ENCODE measurements at places on chromosomes 11 and 22.

DNA sequence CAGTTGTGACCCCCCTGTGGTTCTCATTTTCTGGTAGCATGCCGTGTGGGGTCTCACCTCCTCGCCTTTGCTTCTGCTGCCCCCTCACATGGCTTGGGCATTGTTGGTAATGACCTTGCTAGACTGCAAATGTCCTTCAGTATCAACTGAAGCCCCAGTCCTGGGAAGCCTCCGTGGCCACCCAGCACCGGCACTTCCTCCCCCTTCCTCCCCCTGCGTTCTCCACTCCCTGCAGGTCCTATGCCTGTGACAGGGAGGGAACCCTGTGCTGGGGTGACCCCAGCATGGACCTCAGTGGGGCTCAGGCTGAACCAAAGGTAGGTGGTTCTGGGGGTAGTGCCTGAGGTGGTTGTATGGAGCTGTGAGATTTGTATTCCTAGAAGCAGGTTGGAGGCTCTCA lies 5.9 kb downstream of the ST3GAL4 start:
- DNase-seq = no peak

DNA sequence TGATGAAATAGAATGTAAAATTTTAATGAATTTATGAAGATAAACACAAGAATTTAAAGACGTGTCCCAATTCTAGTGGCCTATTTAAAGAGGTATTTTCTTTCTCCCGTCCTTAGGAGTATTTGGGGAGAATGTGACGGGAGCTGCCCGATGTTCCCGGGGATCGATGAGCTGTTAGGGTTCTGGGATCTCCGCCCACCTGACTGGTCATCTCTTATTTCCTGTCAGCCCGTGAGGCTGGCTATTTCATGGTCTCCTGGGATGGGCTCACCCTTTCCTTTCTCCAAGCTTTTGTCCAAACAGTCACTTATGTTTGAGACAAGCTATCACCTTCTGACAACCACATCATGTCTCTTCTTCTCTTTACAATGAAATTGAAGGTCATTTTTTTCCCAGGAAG lies 16.9 kb upstream of the CLMP start:
- peak; percentile 37 for DNase-seq

DNA sequence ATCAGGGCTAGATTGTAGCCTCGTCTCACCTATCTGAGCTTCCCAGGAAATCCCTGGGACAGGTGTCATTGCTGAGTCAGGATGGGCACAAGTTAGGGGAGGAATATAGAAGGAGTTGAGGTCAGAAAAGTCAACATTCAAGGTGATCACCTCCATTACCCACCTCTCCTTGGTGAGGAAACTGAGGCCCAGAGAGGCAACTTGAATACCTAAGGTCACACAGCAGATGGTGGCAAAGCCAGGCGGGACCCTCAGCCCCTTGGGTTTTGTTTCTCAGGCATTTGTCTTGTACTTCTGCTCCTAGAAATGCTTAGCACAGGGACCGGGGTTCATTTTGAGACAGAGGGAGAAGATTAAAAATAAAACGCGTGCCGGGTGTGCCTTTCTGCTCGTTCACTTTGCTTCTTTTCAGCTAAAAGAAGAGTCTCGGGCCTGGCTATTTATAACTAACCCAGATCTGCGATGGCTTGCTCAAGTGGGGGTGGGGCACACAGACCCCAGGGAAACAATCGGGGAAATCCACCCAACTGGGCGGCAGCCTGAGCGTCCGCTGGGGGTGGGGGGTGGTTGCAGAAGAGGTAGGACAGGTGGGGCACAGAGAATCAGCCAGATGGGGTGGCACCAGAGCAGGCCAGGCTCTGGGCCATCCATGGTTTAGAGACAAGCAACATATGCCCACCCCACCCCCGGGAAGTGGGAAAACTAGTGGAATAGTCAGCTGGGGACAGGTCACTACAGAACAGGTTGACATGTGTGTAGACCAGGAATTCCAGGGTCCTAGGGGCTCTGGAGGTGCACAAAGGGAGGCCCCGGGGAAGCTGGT lies 3.9 kb upstream of the GNAZ start:
- DNase-seq = no peak

GRCh38 chr22:36351921-36352802 lies 35.6 kb downstream of the MYH9 start:
- DNase-seq = no peak

Data from AG20443 (cell line).